ENCODE measurements at places on chromosomes 4 and X.

DNA sequence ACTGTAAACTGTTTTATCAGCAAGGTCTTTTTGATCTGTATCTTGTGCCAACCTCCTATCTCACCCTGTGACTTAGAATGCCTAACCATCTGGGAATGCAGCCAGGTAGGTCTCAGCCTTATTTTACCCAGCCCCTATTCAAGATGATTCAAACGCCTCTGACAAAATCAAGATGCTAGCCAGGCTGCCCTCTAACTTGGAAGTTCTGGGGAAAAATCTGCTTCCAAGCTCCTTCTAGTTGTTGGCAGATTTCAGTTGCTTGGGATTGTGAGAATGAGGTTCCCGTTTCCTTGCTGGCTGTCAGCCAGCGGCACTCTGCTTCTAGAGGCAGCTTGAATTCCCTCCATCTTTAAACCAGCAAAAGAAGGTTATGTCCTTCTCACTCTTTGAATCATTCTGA lies 34.7 kb downstream of the LUZP4 start:
- DNase-seq, result no peak

DNA sequence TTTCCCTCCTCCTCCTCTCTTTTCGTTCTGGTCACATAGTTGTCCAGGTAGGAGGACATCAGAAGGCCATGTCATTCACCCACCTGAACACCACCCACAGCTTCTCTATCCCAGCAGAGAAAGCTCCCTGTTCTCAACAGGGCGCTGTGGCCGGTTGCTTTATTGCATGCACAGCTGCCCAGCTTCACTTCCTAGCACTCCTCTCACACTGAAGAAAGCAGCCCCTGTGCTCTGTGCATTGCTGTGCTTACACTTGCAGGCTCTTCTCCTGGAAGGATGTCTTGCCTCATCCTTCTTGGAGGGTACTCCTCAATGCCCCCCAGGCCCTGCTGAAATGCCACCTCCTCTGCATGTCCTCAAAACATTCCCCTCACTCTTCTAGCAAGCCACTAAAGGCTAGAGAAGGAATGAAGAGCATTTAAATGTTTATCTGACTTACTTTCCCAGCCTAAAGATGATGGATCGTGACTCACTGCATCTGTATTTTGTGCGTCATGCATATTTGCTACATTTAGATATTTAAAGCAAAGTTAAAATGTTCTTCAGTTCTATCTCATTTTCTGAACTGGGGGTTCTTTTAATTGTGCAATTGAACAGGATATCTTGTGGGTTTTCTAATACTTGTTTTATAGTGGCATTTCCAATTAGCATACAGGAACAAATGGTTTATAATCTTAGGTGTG lies 186.4 kb upstream of the PUDP start:
- DNase-seq, result no peak

DNA sequence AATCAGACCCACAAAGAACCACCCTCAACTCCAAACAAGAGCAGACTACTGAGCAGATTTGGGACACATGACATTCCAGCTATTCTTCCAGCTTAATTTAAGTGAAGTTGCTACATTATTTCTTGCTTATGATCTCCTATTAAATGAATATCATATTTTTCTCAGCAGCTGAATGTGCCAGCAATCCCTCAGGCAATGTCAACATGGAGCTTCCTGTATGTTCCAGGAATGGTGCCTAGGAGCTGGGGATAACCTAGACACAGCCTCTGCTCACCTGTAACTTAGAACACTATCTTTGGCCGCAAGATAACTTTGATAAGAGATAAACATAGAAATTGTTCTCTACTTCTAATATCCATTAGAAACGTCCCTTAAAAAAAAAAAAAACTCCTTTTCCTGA lies 274.4 kb upstream of the RASGEF1B start:
- no peak for DNase-seq

DNA sequence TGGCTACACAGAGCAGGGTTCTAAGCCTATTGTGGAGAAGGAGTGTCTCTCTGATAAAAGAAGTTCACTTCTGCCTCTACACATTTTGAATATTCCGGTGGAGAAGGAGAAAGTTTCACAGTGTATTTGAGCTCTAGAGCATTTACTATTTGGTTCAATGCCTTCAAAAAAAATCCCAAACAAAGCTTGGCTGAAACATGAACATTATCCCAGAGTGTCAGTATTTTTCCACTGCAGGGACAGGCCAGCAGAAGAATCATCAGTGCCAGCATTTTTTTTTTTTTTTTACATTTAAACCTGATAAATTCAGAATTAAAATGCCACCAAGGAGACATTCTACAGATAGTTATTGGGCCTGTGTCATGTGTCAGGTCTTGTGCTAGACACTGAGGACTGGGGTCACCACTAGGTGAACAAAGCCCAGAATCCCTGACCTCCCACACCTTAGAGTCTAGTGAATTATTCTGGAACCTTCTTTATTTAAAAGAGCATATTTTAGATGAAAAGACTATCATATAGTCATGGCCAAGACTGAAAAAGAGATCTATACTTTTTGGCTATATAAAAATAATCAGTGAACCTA lies 48.0 kb upstream of the NAP1L5 start:
- DNase-seq, result no peak

DNA sequence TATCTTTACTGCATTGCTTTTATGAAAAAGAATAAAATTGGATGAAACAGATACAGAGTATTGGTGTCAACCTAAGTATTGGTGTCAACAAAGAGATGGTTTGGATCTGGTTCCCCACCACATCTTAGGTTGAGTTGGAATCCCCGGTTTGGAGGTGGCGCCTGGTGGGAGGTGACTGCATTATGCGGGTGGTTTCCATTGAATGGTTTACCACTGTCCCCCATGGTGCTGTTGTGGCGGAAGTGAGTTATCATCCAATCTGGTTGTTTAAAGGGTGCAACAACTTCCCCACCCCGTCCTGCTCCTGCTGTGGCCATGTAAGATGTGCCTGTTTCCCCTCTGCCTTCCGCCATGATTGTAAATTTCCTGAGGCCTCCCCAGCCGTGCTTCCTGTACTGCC lies 52.8 kb upstream of the CD99 start:
- no peak for DNase-seq

DNA sequence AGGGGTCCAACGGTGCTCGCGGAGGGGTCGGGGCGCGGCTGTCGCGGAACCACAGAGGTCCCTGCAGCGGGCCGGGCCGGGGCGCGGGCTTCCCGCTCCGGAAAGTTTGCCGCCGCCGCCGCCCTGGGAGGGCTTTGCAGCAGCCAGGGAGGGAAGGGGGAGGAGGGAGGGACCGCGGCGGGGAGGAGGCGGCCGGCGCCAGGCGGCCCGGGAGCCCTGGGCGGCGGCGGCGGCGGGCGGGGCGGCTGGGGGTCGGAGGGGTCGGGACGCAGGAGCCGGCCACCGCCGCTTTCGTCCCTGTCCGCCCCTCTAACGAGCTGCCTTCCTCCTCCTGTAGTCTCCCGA lies 375 bp downstream of the FGFR3 start:
- DNase-seq, result peak; percentile 41

GRCh38 chr4:9384126-9384525 lies 21.2 kb downstream of the USP17L30 start:
- DNase-seq, result no peak

DNA sequence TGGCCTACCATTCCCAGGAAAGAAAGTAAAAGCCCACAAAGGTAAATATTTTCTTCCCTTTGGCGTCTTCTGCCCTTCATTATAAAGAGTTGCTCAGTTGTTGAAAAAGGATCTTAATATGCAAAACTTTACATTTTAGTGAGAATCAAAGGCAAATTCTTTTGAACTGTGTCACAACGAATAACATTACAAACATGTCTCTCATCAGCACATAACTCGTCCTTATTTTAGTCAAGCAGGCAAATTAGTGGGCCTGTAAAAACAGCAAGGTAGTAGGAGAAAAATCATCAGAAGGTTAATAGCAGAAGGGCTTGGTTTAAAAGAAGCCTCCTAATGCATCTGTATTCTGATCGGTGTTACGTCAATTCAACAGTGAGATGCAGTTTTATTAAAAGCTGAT lies 647.3 kb upstream of the DIPK2B start:
- no peak for DNase-seq

- no peak for DNase-seq
Observed at GRCh38 chr4:3809451-3810110, 43.4 kb downstream of the ADRA2C start.

GRCh38 chr4:72951628-72952027 lies 117.9 kb downstream of the COX18 start:
- no peak for DNase-seq

DNA sequence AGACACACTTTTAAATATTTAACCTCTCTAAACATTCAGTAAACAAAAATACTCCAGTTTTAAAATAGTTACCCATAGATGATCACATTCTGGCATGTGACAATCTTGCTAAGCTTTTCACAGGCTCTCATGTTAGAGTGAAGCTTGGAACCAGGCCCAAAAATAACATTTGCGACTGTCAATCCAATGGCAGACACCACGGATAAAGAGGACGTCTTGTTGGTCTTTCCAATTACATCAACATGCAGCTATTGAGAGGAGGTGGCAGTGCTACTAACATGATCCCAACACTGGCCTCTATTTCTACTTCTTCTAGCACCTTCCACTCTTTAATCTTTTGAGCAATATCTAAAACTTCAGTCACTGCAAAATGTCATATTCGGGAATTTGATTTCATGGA lies 970.8 kb upstream of the TENM3 start:
- no peak for DNase-seq

DNA sequence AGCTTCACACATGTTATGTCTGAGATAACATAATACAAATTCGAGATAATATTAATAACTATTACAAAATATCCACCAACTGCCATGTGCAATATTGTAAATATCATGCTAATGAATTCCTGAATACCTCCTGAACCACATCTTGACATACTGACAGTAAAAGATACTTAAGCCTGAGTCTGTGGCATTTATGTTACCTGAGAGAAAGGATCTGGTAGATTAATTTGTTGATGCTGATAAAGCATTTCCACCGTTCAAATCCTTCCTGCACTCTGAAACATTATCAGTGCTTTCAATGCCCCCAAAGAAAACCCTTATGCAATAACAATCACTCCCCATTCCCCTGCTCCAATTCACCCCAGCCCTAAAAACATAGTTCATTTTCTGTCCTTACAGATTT lies 38.8 kb upstream of the ADGRA3 start:
- DNase-seq, result no peak

- DNase-seq, result no peak
Observed at GRCh38 chr4:150004481-150004880, 73.8 kb upstream of the DCLK2 start.

DNA sequence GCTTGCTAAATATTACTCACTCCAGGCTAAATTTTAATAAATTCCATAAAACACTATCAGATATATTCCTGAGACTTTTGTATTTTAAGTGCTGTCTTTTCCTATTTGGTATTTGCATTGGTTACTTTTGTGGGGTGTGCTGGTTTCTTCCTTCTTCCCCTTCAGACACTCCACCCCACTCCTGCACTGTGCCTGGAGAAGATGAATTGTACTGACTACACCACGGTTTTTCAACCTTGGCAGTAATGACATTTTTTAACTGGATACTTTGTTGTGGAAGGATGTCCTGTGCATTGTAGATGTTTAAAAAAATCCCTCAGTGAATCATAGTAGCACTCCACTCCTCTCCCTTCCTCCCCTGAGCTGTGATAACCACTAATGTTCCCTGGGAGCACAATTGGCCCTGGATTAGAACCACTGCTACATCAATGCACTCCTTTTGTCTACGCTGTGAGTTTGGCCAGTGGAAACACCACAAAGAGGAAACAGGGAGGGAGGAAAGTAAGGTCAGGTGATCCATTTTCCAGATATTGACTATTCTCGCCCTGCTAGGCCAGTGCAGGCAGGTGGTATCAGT lies 36.3 kb downstream of the SNCA start:
- no peak for DNase-seq

DNA sequence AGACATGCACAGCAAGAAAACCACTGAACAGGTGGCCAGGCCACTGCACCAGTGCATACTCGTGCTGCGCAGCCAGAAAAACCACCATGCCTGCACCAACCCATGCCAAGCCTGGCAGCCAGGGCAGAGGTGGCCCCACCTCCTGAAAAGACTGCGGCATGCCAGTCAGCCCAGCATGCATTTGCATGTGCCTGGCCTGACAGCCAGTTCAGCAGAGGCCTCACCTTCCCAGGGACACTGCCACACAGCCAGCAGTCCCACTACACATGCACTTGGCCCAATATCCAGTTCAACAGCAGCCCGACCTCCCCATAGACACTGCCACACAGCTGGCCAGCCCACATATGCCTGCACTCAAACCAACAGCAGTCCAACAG lies 43.5 kb upstream of the DDX60 start:
- no peak for DNase-seq

- DNase-seq, result no peak
Observed at GRCh38 chr4:3835527-3836405, 69.6 kb downstream of the ADRA2C start.

- DNase-seq, result no peak
Observed at GRCh38 chr4:55269995-55270394, 76.0 kb upstream of the SRD5A3 start.

DNA sequence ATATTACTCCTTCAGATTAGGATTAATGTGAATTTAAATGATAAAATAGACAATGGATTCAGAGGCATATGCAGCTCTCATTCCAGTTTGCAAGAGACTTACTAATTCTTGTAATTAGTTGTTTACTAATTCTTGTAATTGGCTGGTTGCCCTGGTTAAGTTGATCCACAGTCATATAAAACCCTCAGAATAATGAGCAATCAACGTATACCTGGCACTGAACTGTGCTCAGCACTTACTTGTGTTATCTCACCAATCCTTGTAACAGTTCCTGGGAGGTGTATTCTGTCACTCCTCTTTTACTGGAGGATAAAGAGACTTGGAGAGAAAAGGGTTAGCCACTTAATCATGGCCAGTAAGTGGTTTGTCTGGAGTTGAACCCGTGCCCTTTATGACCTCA lies 10.5 kb downstream of the HERC5 start:
- DNase-seq, result no peak

DNA sequence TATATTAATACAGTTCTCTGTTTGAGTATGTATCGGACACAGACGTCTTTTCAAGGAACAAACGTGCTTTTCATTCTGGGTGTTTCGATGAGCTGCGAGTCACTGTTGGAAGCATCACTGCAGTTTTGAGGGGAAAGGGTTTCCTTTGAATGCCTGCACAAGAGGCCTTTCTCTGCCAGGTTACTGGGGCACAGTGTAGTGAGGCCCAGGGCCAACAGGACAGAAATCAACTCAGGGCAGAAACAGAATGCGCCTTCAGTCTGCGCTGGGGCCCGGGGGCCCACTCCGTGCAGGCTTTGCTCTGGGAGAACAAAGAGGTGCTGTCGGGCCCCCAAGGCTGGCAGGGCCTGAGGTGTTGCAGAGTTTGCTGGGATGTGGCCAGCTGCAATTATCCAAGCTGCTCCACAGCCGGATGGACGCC lies 2.3 kb upstream of the PPP2R3B start:
- no peak for DNase-seq

All from ovary (tissue), 10 donors.